ENCODE measurements at places on chromosomes 7 and 10. TPM values are rescaled to one million over a fixed set of nuclear protein-coding genes. Genes with fewer than 3 reads are reported as not detected.

NET1 gene
- total RNA-seq = 39.5 TPM

METTL27 gene
- total RNA-seq = 4.3 TPM

EBLN1 gene
- total RNA-seq = not detected

ASZ1 gene
- total RNA-seq = not detected

SPDYE9 gene
- total RNA-seq = 0.54 TPM

AASS gene
- 3.8 TPM for total RNA-seq

CUBN gene
- 0.67 TPM for total RNA-seq

CYP2C18 gene
- not detected for total RNA-seq

LEP gene
- total RNA-seq = not detected

TEX47 gene
- not detected for total RNA-seq

ANKRD30A gene
- not detected for total RNA-seq
